ENCODE measurements at places on chromosomes 11 and 22.

DNA sequence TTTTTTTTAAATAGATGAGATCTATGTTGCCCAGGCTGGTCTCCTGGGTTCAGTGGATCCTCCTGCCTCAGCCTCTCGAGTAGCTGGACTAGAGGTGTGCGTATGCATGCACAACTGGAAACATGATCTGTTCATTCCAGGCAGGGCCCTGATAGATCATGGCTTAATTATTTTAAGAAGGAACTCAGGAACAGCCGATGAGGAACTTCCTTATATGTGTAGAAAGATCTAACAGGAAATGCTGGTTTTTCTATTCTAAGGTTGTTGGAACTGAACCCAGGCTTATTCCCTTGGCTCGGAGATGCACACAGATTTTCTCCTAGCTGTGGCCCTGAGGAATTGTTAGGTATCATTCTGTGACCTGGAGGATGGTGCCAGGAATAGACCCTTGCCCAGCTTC, 32.4 kb downstream of the SPECC1L start:
- no peak for DNase-seq

DNA sequence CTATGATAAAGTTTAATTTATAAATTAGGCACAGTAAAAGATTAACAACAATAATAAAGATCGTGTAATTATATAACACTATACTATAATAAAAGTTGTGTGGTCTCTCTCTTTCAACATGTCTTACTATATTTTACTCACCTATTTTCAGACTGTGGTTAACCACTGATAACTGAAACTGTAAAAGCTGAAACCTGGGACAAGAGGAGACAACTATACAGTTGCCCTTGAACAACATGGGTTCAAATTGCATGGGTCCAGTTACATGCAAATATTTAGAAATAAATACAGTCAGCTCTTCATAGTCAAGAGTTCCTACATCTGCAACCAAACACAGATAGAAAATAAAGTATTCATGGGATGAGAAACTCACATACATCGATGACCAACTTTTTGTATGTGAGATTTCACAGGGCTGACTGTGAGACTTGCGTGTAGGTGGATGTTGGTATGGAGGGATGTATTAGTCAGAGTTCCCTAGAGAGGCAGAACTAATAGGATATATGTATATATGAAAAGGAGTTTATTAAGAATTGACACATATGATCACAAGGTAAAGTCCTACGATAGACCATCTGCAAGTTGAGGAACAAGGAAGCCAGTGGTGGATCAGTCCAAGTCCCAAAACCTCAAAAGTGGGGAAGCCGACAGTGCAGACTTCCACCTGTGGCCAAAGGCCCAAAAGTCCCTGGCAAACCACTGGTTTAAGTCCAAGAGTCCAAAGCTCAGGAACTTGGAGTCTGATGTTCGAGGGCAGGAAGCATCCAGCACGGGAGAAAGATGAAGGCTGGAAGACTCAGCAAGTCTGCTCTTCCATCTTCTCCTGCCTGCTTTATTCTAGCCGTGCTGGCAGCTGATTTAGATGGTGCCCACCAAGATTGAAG, 359.5 kb downstream of the INSC start:
- no peak for DNase-seq

- peak; percentile 82 for DNase-seq
Measured at GRCh38 chr22:32531931-32532819, 57.6 kb downstream of the FBXO7 start.

GRCh38 chr11:67024410-67024809, 1.5 kb downstream of the SYT12 start:
- no peak for DNase-seq

DNA sequence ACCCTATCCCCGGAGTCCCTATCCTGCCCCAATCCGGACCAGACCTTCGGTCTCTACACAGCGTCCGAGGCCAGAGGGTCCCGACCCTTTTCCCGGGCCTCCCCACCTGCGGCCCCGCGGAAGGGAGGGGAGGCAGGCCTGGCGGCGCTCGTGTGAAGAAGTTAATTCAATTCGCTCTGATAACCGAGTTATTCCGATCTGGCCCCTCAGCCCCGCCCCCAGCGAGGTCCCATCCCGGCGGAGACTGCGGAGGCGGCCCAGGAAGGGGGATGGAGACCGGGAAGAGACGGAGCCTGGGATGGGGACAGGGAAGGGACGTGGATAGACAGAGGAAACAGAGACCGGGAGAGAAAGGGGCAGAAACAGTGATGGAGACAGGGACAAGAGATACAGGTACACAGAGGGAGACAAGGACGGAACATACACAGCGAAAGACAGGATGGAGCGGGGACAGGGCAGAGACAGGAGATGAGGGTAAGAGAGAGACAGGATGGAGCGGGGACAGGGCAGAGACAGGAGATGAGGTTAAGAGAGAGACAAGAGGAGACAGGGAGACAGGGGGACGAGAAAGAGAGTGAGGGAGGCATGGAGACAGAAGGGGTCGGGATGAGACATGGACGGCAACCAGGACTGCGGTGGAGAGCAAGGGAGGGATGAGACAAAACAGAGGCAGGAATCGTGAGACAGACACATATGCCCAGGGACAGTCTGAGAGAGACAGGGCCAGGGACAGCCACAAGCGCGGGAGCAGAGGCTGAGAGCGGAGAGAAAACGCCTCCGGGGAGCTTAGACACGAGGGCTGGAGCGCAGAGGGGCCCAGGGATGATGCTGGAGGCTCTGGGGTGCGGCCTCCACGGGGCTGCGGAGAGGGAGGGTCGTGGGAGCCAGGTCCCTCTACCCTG, 636 bp upstream of the PHOX2A start:
- no peak for DNase-seq

DNA sequence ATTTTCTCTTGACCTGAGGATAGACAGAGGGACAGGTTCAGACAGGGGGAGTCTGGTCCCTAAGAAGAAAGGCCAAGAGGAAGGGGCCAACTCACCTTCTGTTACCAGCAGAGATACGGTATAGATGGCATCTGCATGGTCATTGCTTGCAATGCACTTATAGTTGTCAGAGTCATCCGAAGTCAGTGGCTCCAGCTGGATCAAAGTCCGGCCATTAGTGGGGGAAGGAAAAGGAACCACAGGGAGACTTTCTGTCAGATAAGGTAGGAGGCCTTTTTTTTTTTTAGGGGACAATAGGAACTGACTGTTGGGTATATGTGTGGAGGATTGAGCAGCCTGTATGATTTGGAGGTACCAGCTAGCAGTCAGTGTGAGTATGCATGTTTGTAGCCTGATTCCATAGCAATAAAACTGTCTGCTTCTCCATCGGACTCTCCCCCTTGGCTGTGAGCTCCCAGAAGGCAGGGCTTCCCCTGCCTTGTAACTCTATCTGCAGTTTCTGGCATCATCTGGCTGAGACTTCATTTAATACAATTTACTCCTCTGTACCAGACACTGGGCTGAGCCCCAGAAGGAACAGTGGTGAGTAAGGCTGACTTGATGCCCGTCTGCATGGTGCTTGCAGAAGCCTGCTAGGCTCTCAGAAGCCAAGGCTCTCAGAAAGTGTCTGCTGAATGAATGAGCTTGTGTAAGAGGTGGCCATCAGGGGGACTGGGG, 5.7 kb downstream of the IGSF22 start:
- no peak for DNase-seq

GRCh38 chr11:111913031-111913861, 712 bp downstream of the HSPB2 start:
- peak; percentile 82 for DNase-seq

GRCh38 chr11:64230985-64231365, 627 bp downstream of the DNAJC4 start:
- DNase-seq = no peak

DNA sequence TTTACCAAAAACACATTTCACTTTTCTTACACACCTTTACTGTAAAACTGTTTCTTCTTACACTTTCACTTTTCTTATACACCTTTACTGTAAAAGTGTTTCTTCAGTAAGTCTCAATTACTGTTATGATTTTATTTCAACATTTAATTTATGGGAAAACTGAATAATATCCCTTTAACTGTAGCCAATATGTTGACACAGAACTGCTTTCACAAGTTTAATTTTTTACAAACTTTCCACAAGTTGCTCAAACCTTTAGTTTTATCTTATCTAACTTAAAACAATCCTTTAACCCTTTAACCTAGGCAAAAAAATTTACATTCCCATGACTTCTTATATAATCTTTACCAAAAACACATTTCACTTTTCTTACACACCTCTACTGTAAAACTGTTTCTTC, 63.3 kb upstream of the OR5AN1 start:
- DNase-seq = no peak

DNA sequence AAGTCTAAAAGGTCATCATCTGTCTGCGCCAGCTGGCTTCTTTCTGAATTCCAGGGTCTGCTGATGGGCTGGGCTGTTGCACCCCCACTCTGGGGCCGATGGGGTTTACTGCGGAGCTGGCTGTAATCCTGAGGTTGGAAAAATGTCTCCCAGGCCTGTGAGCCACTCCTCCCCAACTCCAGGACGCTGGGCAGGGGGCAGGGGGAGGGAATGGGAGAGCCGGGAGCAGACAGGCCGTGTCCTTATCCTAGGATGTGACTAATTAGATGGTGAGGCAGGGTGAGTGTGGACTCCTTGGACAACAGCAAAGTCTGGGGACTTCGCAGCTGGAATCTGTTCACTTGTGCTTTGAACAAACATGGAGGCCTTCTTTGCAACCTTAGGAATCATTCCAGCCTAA, 48.7 kb downstream of the LRRC32 start:
- no peak for DNase-seq

DNA sequence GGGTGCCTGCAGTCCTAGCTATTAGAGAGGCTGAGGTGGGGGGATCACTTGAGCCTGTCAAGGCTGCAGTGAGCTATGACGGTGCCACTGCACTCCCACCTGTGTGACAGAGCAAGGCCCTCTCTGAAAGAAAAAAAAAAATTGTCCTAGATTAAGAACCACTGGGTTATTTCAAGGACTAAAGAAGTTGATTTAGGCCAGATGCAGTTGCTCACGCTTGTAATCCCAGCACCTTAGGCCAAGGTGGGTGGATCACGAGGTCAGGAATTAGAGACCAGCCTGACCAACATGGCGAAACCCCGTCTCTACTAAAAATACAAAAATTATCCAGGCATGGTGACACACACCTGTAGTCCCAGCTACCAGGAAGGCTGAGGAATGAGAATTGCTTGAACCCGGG, 129.0 kb downstream of the MRTFA start:
- DNase-seq = no peak

GRCh38 chr11:59800390-59801025, 10.1 kb downstream of the MRPL16 start:
- no peak for DNase-seq

- no peak for DNase-seq
Measured at GRCh38 chr11:107770551-107770951, 58.7 kb upstream of the SLN start.

DNA sequence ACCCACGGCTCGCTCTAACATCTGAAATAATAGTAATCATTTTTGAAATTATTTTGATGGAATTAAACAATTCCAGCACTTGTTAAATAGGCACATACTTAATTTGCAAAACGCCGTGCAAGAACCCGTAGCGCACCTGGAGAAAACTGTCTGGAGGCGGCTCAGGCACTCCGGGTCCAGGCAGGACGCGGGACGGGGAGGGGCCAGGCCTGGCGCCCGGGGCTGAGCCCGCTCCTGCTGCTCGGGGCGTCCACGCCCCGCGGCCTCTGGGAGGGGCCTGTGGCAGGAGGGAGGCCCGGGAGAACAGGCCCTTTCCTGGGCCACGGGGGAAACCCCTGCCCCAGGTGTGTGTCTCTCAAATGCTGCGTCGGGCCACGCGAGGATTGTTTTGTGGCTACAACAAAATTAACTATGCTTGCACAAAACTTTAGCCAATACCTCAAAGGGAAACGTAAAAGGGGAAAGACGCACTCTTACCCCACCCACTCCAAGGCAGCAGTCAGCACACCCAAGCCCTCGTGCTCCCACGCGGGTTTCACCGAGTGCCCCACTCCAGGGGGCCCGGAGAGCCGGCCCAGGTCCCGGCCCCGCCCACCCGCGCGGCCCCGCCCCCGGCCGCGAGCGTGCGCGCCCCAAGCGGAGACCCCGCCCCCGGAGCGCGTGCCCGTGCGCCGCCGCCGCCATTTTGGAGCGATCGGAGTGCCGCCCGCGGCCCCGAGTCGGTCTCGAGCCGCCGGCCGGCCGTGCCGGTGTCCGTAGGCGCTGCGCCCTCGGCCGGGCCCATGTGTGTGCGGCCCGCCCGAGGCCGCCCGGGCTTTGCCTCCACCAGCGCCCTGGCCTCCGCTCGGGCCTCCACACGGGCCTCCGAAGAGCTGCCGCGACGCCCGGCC, at the start of gene PPP6R2:
PPP6R2 (plus strand) TSS at position 677 of the 890 bp plus-strand sequence. CDS start 50,582 bp downstream, outside the sequence.
- DNase-seq = peak; percentile 82

DNA sequence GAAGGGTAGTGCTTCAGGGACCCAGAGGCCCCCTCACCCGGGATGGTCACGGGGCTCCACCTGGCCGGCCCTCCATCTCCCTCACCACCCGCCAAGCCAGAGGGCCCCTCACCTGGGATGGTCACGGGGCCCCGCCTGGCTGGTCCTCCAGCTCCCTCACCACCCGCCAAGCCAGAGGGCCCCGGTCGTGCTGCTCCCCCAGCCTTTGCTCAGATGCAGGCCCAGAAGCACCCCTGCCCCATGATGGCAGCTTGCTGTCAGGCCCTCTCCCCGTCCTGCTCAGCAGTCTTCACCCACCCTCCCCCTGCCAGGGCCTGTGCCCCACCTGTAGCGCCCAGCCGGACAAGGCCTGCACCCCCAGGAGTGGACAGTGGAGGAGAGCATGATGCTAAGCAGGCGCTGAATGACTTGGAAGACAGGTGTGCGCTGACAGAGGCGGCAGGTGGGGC, 7.3 kb downstream of the DENND6B start:
- DNase-seq = no peak

GRCh38 chr22:23419171-23419570, 160.9 kb downstream of the IGLL1 start:
- DNase-seq = peak; percentile 40
